ENCODE measurements at places on chromosomes 7 and 10.

DNA sequence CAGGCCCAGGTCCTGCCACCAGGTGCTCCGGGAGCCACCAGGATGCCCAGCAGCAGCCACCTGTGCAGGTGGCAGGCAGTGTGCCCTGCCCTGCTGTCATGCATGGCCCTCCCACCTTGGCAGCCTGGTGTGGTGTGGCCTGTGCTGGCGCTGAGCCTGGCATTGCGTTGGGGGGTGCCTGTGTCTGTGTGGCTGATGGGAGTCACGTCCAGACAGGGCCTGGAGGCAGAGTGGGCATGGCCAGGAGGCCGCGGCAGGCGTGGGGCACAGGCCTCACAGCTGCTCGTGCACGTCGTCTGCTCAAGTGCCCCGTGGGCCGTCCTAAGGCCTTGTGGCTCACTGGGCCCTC is 8.7 kb downstream of the TTYH3 start:
- no peak for DNase-seq

GRCh38 chr10:11020548-11020942 is 2.9 kb downstream of the CELF2 start:
- DNase-seq = no peak

DNA sequence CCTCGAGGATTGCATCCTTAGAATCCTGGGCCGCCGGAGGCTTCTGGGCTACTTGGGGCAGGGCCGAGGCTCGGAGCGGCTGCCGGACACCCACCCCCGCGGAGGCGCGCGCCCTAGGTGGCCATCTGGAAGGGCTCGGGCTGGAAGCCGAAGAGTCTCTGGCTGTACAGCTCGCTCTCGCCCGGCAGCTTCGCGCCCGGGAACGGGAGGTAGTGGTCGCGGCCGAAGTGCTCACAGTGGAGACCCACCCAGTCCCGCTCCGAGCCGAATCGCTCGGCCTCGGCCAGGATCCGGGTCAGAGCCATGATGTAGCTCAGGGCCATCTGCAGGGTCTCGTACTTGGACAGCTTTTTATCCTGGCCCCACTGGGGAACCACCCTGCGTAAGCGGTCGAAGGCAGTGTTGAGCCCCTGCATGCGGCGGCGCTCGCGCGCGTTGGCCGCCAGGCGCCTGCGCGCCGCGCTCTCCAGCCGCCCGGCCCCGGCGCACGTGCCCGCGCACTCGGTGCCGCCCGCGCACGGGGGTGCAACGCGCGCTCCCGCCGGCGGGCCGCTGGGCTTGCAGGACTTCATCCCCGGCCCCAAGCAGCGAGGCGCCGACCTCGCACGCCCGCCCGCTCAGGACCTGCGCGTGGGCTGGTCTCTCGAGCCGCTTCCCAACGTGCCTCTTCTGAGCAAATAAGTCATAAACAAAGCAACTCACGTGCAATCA is 652 bp downstream of the ATOH7 start:
- peak; percentile 99 for DNase-seq

GRCh38 chr7:33400214-33400538 is 270.8 kb downstream of the BBS9 start:
- no peak for DNase-seq

DNA sequence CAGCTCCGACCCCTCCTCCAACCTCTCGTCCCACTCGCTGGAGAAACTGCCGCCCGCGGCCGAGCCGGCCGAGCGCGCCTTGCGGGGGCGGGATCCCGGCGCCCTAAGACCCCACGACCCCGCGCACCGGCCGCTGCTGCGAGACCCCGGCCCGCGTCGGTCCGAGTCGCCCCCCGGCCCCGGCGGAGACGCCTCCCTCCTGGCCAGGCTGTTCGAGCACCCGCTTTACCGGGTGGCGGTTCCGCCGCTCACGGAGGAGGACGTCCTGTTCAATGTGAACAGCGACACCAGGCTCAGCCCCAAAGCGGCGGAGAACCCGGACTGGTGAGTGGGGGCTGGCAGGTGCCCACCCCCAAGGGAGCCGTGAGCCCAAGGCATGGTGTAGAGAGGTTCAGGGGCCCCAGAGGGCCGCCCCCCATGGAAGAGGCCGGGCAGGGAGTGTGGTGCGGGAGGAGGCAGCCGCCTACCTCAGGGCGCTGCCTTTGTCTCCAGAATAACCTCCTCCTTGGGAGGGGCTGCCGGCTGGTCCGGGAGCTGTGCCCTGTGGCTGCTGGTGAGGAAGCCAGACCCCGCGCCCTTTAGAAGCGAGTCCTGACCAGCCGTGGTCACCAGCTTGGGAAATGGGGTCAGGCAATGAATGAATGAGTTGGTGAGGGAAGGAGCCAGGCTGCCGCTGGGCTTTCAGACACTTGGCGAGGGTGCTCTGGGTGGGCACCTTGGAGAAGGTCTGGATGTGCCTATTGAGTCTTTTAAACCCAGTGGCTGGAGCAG is 1.3 kb downstream of the FAM20C start:
- DNase-seq = peak; percentile 24

- DNase-seq = peak; percentile 31
Observed at GRCh38 chr7:158432369-158433341, 155.0 kb downstream of the PTPRN2 start.

DNA sequence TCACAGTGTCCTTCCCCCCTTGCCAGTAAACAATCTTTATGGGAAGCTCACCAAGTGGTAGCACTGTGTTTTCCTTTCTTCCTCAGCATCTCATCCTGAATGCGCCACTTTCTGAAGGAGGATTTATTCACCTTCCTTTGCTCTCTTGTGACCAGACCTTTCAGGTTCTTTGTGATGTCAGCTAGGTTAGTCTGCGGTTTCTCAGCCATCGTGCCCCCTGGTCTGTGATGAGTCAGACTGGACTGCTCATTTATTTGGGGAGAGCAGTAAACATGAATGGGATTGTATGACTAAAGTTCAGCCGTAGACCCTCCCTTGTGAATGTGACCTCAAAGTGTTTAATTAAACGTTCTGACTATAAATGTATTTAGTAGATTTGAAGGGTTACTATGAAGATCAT is 235.1 kb upstream of the CELF2 start:
- peak; percentile 69 for DNase-seq

DNA sequence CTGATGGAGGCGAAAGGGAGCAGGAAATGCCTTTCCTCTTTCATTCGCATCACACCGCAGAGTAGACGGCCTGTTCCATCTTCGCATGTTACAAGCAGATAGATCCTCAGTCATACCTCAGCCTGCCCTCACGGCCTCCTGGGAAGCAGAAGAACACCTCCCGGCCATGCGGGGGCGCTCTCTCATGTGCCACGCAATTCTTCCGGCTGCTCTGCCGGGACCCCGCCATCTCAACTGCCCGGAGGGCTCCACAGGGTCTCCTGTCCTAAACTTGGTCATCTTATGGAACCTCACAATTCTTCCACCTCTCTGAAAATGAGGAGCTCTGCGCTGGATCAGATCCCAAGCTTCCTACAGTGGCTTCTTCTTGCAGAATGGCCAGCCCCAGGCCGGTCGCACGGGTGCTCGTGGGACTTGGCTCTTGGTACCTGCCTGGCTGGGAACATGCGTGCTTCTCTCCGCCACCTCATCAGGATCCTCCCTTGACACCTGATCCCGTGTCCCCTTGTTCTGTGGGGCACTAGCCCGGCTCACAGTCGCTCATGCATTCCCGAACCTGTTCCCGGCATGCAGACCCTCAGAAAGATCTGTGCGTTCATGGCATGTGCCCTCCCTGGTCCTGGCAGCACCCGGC is 262.8 kb upstream of the SHH start:
- no peak for DNase-seq

DNA sequence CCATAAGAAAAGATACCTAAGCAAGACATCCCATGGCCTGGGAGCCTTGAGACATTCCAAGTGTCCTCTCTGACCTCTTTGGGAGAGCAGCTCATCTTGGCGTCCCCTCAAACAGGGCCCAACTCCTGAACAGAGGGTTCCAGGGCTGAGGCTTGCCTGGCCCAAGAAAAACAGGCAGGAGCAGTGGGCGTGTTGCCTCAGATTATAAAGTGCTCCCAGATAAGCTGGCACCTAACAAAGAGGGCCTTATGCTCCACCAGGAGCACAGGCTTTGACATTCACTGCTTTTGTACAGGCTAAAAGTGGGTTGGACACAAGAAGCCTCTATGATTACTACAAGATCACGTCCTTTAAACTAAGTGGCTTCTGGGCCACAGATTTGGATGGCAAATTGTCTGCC is 193.1 kb downstream of the FGFR2 start:
- DNase-seq = no peak

DNA sequence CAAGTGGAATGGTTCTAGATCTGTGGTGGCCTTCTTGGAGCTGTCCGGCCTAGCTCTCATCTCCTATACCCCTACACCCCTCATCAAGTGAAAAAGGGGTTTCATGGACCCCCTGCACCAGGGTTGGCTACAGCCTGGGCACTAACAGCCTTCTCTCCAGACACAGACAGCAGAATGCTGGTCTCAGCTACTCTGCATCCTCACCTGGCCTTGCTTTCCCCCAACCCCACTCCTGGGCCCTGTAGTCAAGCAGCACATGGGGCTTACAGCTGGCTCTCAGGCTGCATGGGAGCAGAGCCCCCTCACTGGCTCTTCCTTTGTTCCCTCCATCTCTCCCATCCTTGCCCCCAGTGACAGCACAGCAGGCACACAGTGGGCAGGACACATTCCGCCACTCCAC is 20.8 kb upstream of the TMEM273 start:
- DNase-seq = no peak

DNA sequence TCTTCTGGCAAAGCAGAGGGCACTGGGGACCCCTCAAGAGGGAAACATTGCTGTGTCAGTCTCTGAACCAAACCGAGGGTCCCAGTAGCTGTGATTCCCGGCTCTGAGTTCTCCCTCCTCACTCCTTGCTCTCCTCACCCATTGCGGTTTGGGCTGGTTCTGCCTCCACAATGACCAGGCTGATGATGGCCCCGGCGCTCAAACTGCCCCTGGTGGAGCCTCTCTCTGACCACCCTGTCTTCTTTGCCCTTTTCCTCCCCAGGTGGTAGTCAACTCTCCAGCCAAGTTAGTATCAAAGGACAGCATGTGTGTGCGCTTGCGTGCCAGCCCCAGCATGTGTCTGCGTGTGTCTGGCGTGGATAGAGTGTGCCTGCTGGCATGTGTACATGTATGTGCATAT is 17.1 kb downstream of the LDB3 start:
- DNase-seq = no peak

- DNase-seq = no peak
Observed at GRCh38 chr7:1355568-1356340, 103.5 kb downstream of the MICALL2 start.

GRCh38 chr10:129279446-129280154 is 187.4 kb upstream of the MGMT start:
- DNase-seq = no peak

DNA sequence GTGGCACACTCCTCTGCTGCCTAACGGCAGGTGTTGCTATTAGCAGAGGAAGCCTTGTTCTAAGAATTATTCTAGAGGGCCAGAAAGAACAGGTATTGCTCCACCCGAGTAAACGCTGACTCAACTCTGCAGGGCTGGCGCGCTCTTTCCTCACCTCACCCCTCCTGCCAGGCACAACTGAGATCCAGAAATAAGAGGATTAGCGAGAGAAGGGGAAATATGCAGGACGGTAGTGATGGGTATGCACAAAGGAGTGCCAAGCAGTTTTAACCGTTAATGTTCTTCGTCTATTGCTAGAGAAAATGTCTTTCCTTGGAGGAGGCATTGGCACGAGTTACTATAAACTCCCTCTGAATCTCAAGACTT is 369 bp upstream of the SCIN start:
- no peak for DNase-seq

DNA sequence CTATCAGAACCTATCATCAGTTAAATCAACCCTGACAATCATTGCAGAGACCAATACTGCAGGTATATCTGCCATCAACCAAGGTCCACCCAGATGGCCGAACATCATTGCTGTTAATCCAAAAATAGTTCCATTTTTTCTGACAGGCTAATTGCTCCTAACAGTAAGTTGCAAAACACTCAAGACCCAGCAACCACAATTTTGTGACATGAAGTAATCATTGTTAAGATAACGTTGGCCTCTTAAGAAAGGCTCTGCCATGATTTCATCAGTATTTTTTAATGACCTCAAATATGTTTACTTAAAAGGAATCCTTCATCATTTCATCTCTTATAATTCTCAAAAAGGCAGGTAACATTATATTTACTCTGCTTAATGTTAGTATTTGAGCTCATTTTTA is 553.4 kb upstream of the POM121L12 start:
- DNase-seq = no peak

DNA sequence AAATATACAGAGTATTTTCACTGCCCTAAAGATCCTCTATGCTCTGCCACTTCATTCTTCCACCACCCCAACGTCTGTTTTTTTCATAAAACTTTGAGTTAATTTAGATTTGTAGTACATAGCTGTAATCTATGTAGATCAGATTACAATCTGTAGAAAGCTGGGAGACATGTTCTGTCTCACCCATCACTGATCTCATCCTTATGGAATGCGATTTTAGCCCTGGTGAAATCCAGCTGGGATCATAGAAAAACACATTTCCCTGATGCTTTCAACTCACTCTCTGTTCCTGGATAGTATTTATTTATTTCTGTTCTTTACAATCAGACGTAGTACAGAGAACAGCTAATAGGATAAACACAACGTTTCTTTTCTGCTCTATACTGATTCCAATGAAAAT is 521.0 kb downstream of the KIF20B start:
- peak; percentile 56 for DNase-seq

DNA sequence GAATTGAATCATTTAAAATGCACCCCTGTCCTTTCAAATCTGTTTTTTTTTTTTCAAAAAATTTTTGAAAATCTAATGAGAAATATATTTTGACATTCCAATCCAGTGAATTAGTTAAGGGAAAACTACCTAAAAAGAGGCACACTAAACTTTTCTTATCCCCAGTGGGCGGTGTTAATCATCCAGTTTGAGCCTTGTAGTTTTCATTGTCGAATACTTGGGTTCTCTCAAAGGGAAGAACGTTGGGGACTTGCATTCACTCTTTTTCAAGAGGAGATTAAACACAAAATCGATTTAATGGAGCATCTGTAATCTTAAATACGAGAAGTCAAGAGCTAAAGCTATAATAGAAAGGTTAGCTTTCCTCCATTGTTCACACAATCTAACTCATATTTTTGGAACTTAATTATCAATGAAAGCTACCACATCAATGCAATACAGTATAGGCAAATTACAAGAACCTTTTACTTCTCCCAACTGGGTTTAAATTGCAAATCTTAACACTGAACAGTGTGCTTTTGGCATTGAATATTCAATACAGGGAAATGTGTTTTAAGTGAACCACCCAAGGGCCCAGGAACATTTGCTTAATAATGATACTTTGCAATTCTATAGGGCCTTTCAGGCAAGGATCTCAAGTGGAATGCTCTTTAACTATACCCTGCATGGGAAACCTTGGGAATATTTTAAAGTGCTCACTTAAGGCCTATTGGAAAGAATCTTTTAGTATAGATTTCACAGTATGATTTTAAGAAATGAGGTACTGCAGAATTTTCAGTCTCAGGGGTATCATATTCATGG is 13.1 kb upstream of the SP8 start:
- DNase-seq = no peak
